ENCODE measurements at places on chromosomes 12 and 14. TPM values are rescaled to one million over a fixed set of nuclear protein-coding genes. Genes with fewer than 3 reads are reported as not detected.

PZP gene
- polyA plus RNA-seq: 0.27 TPM

PGF gene
- polyA plus RNA-seq: 23.8 TPM

KCNC2 gene
- polyA plus RNA-seq: 0.34 TPM

HIGD1C gene
- not detected for polyA plus RNA-seq

NOVA1 gene
- 9.5 TPM for polyA plus RNA-seq

CAND1 gene
- 99.5 TPM for polyA plus RNA-seq

TPH2 gene
- polyA plus RNA-seq: not detected

KRT78 gene
- not detected for polyA plus RNA-seq

DRAM1 gene
- polyA plus RNA-seq: 3.4 TPM

NGB gene
- polyA plus RNA-seq: not detected

KCNK13 gene
- polyA plus RNA-seq: 0.42 TPM

Data from muscle of back (tissue), 13 donors.